ENCODE measurements at places on chromosomes 1 and 21. TPM values are rescaled to one million over a fixed set of nuclear protein-coding genes. Genes with fewer than 3 reads are reported as not detected.
A peak's percentile ranks its signal among the peaks of the same experiment; 100 is the strongest.

The PRAMEF10 gene
- polyA plus RNA-seq, result not detected

GRCh38 chr1:3219791-3220467 lies 150.9 kb downstream of the PRDM16 start:
- DNase-seq, result no peak

GRCh38 chr1:87318056-87318650 lies 10.5 kb upstream of the LMO4 start:
- no peak for DNase-seq

The IARS2 gene
- 16.0 TPM for polyA plus RNA-seq

The TMEM200B gene
- polyA plus RNA-seq, result 2.3 TPM

- no peak for DNase-seq
These were observed 3.5 kb upstream of the CLDN19 start for GRCh38 chr1:42743317-42744147.

The MYOG gene
- not detected for polyA plus RNA-seq

DNA sequence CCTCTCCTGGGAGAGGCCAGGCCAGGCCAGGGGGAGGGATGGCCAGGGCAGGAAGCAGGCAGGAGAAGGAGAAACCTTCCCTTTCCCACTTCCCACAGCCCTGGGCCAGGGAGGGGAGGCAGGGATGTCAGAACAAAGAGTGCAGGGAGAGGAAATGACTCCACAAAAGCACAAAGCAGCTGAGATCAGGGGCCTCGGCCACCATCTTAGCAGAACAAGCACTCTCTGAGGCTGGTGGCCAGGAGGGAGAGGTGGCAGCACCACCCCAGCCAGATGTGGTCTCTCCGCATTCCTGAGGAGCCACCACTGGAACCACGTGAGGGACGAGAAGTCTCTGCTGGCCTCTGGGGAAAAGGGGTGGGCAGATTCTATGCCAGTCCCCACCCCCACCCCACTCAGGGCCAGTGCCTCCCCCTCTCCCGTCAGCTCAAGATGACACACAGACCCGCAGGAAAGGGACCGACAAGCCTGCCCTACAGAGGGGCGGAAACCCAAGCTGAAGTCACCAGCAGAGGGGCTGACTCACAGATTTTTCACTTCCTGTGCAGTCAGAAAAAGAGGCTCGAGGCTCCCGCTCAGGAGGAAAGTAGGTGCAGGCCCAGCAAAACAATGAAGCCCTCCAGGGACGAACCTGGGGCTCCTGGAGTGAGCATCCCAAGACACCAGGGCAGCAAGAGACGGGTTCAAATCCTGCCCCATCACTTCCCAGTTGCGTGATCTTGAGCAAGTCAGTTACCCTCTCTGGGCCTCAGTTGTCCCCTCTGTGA lies 24.1 kb upstream of the ALDH4A1 start:
- peak; percentile 92 for DNase-seq

- DNase-seq, result peak; percentile 56
These were observed 244.4 kb downstream of the FOXD2 start for GRCh38 chr1:47682198-47682597.

DNA sequence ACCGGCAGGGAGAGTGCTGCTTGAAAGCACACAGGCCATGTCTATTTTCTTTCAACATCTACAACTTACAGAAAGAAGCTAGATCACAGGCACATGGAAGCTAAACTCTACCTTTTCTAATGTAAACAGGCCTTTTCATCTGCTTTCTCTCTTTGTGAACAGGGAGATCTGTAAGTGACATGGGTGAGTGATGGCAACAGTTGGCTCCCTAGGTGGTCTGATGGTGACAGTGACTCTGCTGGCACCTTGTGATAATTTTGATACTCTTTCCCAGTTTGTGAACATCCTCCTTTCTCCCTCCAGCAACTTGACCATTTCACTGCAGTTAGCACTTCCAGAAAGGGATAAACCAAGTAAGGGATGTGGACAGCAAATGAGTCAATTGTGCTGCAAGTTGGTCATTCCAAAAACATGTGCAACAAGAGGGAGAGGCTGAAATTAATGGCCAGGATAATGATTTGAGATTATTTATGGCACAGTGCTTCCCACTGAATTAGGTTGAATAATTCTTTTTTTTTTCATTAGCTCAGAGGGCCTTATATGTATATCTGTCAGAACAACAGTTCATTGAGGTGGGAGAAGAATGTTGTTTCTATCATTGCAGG lies 89.5 kb downstream of the XCL2 start:
- DNase-seq, result no peak

DNA sequence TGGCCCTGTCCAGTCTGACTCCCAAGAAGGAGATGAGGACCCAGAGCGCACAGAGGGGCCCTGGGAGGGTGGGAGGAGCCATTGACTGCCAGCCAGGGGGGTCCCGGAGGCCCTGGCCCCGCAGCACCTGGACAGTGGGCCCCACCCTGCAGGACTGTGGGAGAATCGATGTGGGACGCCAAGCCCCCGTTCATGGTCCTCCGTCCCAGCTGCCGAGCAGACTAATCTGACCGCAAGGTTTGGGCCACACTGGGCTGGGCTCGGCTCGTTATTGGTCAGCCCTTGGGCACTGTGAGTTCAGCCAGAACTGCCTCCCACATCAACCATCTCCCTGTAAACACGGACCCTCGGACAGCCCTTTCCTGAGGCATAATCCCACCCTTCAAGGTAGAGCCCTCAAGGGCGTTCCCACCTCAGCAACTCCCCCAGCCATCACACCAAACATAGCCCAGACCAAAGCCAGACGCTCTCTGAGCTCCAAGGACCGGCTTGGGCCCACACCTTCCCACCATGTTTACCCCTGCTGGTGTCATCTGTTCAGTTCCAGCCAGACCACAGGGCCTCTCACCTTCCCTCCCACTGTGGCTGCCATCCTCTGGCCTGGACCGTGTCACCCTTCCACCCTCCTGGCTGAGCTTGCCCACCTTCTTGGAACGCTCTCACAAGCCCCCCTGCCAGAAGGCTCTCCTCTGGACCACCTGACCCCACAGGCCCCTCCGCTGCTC lies 16.2 kb upstream of the POFUT2 start:
- peak; percentile 59 for DNase-seq

The SAMSN1 gene
- 24.8 TPM for polyA plus RNA-seq

- no peak for DNase-seq
These were observed 5.3 kb downstream of the SCMH1 start for GRCh38 chr1:41236781-41237180.

The PDC gene
- polyA plus RNA-seq, result not detected

GRCh38 chr1:204087893-204088528 lies 15.1 kb downstream of the SOX13 start:
- no peak for DNase-seq

- DNase-seq, result no peak
These were observed 995 bp downstream of the COLGALT2 start for GRCh38 chr1:184036517-184036949.

GRCh38 chr21:30962013-30962412 lies 76.3 kb downstream of the KRTAP19-8 start:
- no peak for DNase-seq

The MCOLN2 gene
- 27.4 TPM for polyA plus RNA-seq

- DNase-seq, result no peak
These were observed 741.4 kb downstream of the KCNT2 start for GRCh38 chr1:195866781-195867222.

The KCNQ4 gene
- polyA plus RNA-seq, result 0.09 TPM

The PLA2G2D gene
- 10.6 TPM for polyA plus RNA-seq
